ENCODE measurements at places on chromosomes 13 and 19.

- DNase-seq = no peak
These were observed 9.1 kb downstream of the ARID3A start for GRCh38 chr19:934865-935479.

DNA sequence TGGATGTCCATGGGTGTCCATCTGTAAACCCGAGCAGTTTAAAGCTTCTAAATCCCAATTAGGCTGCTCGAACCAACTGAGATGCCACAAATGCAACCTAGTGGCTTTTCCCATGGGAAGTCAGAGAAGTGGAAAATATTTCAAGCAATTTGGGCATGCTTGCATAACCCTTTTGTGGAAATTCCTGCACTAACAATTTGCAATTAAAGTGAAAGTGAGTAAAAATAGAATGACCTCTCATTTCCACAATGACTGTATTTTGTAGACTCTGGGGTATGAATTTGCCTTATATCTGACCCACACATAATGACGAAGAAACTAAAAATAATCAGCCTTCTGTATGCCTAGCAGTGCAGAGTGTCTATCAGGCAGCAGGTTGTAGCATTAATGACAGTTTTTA, 91.8 kb upstream of the TSC22D1 start:
- DNase-seq = no peak

DNA sequence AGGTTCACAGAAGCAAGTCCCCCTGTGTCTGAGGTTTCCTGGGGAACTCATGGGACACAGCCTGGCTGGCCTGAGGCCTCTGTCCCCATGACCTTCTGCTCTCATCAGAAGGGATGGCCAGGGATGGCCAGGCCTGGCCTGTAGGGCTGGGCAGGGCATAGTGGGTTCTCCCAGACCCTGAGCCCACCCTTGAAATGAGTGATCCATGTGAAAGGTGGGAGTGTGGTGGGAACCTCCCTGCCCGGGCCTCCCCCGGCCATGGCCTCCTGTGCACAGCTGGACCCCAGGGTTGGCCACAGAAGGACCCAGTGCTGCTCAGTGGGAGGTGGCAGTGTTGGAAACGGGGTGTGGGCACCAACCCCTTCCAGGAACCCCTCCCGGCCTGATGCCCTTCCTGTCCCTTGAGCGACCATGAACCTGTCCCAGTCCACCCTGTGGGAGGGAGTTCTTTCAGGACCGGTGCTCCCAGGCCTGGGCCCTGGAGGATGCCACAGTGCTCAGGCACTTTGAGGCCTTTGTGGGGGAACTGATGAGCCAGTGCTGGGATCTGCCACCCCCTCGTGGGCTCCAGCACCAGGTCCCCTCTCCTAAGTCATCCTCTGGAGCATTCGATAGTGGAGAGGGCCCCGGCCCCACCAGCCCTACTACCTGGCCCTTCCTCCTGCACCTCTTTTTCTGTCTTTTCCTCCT, 15.5 kb upstream of the ZNF14 start:
- no peak for DNase-seq

GRCh38 chr19:31535691-31536460, 186.6 kb upstream of the TSHZ3 start:
- no peak for DNase-seq

Data from T-helper 17 cell (primary cell).